Activated effector memory CD4-positive, alpha-beta T cell treated with Interleukin-2 at 50 U/mL for 16 hours (primary cell): ENCODE measurements at places on chromosomes 16 and 17.

DNA sequence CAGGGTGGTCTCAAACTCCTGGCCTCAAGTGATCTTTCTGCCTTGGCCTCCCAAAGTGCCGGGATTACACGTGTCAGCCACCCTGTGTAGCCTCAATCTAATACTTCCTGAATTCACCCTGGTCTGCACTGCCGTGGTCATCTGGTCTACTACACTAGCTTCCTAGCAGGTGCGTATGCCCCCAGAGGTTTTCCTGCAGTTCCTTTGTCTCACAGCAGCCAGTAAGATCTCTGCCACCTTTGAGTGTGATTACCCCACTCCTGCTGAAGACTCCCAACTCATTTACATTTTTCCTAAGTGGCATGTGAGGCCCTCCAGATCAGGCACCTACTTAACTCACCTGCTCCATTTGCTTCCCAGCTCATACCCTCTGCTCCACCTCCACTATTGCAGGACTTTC, 5.1 kb upstream of the DDX19A start:
- no peak for DNase-seq

DNA sequence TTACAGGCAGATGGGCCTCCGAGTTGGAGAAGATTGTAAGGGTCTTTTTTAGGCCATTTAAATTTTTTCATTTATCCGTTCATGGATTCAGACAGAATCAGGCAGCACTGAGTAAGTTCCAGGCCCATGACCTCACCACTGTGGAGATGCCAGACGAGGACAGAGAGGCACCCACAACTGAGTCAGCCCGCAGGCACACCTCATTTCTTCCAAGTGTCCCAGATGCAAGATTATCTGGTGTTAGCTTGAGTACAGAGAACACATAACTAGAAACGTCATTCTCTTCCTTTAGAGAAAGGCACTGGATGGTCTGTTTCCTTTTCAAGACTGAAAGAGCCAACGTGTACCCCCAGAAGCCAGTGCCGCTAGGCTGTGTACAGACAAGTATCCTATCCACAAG, 16.9 kb downstream of the CLEC16A start:
- no peak for DNase-seq

DNA sequence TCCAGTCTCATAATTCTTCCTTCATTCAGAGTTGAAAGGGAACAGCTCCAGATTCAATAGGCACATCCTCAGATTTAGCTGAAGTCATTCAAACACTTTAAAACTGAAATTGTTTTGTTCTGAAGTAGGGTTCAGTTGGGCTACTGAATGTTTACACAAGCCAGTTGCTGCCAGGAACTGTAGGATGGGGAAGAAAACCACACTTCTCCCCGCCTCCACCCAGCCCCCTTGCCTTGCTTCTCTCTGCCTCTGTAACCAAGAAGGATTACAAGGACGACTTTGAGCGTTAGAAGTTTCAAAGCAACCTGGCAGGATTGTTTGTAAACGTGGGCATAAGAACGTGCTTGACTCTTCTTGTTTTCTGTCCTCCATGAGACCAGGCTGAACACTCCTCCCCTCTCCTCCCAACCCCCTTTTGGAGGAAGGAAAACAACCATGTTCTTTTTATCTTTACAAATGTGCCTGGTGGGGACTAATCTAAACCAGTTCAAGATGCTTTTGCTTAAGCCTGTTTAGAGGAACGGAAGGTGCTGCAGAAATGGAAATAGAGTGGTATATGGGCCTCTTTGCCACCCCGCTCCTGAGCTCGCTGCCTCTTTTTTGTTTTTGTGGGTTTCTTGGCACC, 287.9 kb downstream of the FTO start:
- DNase-seq: no peak

DNA sequence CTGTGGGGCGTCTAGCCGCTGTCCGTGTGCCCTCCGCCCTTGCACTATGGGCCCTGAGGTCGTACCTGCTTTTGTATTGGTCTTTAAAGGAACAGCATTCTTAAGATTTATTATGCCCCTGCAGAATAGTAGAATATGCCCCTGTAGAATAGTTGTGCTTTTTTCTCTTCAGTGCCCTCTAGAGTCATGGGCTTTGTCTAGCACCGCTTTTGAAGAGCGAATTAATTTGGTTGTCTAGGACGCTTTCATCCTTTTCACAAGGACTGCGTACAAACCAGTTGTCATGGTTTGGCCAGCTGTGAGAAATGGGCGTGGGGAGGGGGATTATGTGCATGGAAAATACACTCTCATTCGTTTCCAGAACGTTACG, 621 bp downstream of the CEP95 start:
- no peak for DNase-seq

GRCh38 chr16:74448990-74449389, 27.7 kb upstream of the CLEC18B start:
- no peak for DNase-seq

DNA sequence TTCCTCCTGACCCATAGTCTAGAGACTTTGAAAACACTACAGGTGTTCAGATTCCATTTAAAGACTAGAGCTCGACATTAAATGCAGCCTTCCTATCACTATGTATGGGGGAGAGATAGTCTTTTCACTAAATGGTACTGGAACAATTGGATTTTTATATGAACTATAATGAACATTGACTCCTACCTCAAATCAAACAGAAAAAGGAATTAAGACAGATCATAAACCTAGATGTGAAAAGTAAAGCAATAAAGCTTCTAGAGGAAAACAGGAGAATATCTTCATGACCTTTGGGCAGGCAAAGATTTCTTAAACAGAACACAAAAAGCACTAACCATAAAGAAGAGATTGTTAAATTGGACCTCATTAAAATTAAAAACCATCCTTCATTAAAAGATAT, 18.8 kb upstream of the NOS2 start:
- DNase-seq: no peak

GRCh38 chr16:28179354-28179753, 32.4 kb downstream of the XPO6 start:
- DNase-seq: no peak

GRCh38 chr17:12756786-12757185, 32.5 kb upstream of the ARHGAP44 start:
- no peak for DNase-seq

DNA sequence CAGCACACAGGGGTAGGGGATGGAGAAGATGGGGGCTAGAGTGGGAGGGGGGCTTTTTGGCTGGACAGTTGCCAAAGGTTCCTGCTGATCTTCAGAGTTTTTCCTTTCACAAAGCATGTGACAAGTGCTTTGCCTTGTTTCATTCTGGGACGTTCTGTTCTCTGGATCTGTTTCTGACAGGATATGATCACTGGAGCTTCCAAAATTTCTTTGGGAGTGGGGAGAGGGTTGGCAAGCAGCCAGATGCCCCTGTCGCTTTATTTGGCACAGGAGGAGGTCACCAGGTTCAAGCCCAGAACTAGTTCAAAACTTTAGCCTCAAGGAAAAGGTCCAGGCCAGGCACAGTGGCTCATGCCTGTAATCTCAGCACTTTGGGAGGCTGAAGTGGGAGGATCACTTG, 68.5 kb upstream of the TBX2 start:
- no peak for DNase-seq

- no peak for DNase-seq
Measured at GRCh38 chr17:32015245-32016013, 8.2 kb downstream of the LRRC37B start.

GRCh38 chr16:85720302-85720637, 30.6 kb downstream of the C16orf74 start:
- DNase-seq: no peak

- no peak for DNase-seq
Measured at GRCh38 chr17:51423421-51424160, 163.2 kb downstream of the UTP18 start.

GRCh38 chr17:38919316-38920078, 5.9 kb upstream of the LASP1NB start:
- DNase-seq: no peak

GRCh38 chr17:61383689-61384201, 15.9 kb upstream of the TBX2 start:
- no peak for DNase-seq

DNA sequence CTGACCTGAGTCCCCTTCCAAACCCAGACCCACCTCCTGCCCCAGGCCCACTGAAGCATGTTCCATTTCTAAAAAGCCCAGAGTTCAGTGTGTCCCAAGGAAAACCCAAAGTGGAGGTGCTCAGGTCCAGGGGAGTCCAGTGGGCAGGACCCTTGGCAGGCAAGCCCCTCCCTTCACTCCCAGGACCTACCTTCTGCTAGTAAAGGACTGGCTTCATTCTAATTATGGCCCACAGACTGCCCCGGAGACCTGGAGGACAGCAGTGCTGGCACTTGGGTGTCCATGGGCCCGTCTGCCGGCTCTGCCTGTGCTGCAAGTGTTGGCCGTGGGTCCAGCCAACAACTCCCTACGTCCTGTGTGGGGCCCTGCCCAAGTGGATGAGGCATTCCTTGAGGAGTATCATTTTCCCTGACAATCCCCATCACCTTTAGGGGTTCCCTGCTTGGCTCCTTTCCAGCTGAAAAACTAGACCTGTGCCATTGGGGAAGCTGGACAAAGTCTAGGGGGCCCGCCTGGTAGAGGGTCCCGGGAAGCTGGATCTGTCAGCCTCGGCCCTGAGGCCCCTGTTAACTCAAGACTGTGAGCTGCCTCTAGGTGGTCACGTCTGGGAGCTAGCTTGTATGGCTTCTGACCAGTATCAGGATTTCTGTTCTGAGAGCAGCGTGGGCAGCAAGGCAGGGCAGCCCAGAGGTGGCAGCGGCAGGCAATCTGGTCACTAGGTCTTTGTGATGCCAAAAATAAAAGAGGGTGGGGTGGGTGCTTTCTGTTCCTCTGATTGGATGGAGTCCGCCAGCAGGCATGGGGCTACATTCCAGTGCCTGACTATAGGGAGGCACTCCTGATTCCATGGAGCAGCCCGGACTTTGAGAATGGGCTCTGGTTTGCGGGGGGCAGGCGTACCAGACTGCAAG, 8.2 kb downstream of the CBX2 start:
- DNase-seq: no peak

DNA sequence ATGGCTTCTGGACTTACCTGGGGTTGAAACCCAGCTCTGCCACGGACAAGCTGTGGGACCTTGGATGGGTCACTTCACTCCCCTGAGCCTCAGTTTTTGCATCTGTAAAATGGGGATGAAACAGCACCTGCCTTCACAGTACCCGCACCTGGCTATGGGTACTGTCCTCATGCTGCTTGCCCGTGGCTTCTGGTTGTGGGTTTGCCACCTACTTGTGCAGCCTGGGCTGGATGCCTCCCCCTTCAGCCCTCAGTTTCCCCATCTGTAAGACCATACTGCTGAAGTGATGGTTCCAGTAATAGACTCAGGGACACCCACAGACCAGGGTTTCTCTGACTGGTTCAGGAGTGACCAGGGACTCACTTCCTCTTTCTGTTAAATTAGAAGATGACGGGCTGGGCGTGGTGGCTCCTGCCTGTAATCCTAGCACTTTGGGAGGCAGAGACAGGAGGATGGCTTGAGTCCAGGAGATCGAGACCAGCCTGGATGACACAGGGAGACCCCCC, 9.4 kb downstream of the GLIS2 start:
- no peak for DNase-seq

DNA sequence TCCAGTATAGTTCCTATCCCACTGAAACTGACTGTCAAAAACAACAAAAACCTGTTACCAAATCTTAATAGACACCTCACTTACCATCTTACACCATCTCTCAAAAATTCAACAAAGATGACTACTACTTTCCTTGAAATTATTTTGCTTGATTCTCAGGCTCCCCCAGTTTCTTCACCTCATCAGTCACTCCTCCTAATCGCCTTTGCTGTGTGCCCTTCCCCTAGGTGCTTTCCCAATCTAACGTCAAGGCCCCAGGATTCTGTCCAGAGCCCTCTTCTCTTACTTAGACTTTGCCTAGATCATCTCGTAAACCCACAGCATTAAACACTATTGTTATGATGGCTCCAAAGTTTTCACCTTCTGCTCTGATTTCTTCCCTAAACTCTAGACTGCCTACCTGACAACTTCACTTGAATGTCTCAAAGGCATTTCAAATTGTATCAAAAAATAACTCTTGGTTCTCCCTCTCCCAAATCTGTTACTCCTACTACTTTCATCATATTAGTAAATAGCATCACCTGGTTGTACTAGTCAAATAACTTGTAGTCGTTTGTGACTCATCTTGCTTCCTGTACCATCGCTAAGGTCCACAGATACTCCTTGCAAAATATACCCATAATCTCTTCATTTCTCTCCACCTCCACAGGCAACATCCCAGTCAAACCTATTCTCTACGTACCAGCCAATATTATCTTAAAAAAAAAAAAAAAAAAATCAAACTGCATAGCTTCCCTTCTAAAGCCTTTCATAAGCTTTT, 18.0 kb downstream of the C16orf87 start:
- DNase-seq: no peak

DNA sequence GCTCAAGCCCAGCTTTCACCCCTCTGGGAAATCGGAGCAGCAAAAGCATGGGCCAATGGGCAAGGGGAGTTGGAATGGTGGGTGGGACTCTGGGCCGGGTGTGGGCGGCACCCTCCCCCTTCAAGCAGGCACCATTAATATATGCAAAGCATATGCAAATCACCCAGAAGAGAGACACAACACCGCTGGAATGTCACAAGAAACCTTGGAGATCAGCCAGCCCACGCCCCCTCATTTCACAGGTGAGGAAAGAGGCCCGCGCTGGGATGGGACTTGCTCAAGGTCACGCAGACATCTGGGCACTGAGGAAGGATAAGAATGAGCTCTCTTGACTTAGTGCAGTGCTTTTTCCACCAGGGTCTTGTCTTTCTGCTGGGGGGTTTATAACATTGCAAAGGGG, 4.8 kb downstream of the SRCIN1 start:
- DNase-seq: no peak

DNA sequence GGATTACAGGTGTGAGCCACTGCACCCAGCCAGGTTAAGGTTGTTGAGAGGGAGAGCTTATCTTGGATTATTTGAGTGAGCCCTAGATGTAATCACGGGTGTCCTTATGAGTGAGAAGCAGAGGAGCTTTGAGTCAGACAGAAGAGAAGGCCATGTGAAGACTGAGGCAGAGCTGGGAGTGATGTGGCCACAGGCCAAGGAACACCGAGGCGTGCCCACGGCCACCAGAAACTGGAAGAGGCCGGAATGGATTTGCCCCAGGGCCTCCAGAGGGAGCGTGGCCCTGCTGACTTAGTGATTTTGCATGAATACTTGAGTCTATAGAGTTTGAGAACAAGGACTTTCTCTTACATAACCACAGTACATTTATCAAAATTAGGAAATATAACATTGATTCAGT, 137.7 kb downstream of the RPTOR start:
- DNase-seq: no peak

DNA sequence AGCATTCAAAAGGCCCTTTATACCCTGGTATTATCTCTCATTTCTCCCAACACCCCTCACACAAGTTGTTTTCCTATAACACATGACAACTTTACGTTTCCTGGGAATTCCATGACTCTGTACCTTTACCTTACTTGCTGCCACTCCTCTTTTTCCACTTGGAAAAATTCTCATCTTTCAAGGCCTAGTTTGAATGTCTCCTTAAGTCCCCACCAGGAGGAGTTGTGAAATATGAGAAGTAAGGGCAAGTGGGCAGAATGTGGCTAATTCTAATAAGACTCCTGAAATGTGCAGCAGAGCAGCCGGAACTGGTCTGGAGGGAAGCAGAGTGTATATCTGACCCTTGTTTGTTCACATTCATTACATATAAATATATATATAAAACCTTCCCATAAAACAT, 39.7 kb downstream of the BRCA1 start:
- no peak for DNase-seq

GRCh38 chr16:26680671-26681070, 386.1 kb upstream of the C16orf82 start:
- DNase-seq: no peak
